ENCODE measurements at places on chromosomes 1 and 21.

DNA sequence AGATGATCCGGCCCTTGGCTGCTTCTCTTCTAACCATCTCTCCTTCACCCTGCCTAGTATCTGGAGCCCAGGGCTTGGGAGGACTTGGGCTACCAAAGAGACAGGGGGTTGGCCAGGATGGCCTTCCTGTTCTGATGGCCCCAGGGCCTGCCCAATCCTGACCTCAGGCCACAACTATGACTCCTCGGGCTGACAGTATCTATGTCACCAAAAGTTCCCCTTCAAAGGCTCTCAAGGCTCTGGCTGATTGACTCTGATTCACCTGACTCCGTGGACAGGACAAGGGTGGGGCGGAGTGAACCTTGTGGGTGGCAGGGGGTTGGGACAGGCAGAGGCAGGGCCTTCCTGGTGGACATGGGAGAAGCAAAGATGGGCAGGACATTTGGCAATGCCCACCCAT is 12.7 kb downstream of the MEF2D start:
- peak; percentile 44 for DNase-seq

DNA sequence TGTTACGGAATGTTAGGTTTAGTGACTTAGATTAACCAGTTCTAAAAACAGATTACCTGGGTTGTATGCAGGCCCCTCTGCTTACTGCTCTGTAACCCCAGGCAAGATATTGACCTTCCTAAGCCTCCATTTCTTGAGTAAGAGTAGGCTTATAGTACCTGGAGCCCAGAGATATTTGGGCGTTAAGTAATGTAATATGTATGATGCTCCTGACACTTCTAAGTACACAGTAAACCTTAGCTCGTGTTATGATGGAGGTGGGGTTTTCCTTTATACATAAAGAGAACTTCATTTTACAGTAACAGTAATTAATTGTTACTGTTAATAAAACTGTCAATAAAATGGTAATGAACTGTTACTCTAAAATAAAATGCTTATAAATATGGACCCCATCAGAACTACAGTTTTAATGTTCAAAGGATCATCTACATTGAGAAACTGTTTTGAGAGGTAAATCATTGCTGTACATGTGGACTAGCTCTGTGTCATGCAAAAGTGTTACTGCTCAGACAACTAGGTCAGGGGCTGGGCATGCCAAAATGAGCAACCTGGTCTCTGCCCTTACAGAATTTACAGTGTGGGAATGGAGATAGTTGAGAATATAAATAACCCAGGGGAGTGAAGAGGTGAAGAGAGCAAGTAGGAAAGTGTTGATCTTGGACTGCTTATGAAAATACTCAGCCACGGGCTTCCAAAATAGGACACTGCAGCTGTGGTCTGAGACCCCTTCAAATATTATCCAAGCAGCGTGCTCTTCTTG is 26.6 kb downstream of the LRRC8C start:
- peak; percentile 55 for DNase-seq

- no peak for DNase-seq
These were observed 57.0 kb downstream of the SASS6 start for GRCh38 chr1:100075773-100076172.

GRCh38 chr1:85224734-85225623 is 24.2 kb upstream of the SYDE2 start:
- DNase-seq: no peak

- DNase-seq: no peak
These were observed 3.9 kb downstream of the INKA2 start for GRCh38 chr1:111735321-111735720.

DNA sequence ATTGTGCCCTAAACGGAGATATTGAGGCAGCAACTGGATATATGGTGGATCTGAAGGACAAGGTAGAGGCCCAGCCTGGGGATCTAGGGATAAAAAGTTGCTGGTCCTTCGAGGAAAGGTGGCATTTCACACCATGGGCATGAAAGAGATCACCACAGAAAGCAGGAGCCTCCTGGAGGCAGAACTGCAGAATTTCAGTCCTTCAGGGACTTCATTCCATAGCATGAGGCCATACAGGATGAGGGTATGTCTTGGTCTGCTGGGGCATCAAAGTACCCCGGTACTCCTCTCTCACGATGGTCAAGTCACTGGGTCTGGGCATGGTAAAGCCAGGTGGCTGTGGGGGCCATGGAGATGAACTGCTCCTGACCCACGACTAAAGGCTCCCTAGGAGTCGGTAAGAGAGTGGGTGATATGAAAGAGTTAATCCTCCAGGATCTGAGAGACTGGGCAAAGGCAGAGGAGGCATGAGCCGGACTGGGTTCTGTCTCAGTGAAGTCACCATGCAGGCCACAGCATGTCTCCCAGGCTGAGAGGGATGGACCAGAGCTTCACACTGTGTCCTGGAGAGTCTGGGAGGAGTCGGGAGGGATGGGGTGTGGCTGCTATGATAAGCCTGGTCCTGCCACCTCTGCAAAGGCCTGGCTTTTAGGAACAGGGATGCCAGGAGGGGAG is 5.8 kb upstream of the SPRR5 start:
- DNase-seq: no peak
